ENCODE measurements at places on chromosomes 5 and 9.

- DNase-seq, result no peak
These were observed 1037.1 kb upstream of the C9orf72 start for GRCh38 chr9:28610339-28610738.

DNA sequence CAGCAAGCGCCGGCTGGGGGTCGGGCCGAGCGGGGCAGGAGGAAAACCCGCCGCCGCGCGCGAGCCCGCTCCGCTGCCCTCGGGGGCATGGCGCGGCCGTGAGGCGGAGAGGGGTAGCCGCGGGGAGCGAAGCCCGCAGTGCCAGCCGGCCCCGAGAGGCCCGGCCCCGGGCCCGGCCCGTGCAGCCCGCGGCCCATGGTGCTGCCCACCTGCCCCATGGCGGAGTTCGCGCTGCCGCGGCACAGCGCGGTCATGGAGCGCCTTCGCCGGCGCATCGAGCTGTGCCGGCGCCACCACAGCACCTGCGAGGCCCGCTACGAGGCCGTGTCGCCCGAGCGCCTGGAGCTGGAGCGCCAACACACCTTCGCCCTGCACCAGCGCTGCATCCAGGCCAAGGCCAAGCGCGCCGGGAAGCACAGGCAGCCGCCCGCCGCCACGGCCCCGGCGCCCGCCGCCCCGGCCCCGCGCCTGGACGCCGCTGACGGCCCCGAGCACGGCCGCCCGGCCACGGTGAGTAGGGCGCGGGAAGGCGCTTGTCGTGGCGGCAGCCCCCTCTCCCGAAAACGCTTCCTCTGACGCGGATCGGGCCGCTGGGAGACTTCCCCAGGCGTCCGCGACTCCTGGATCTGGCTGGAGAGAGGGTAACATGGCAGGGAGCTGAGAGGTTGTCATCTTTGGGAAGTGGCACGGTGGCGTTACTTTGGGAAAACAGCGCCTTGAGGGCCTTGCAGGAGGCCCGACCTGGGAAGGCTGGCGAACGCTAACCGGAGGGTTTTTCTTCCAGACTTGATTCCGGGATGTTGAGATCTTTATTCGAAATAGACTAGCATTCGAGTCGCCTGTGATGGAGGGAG is 523 bp downstream of the MAML1 start:
- peak; percentile 62 for DNase-seq

DNA sequence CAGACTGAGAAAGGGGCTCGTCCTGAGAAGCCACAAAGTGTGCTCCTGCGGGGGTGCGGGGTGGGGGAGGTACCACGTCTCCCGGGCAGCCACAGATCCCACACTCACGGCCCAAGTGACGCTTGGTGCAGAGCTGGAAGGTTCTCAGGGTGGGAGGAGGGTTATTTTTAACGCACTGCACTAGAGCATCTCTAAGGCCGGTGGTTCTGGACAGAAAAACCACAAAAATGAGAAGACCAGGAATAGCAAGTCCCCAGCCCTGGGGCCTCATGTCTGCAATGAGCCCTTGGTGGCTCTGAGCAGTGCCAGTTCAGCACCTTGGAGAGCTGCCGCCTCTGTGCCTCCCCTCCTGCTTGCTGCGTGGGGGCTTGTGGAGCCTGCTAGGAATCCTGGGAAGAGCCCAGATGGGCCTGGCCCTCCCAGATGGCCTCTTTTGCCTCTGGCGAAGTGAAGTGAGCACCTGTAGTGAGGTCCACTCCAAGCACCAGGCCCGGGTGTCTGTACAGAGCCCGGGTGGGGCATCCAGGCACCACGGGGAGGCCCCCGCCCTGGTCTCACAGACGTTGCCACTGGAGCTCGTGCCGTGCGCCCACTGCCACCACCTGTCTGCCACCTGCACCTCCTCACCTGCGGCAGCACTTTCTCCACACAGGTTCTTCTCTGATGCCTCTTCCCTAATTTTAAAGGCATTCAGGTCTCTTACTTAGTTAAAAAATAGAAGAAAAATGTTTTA is 48.9 kb upstream of the CACNA1B start:
- DNase-seq, result peak; percentile 13

GRCh38 chr9:99579964-99580363 is 241.7 kb upstream of the NR4A3 start:
- no peak for DNase-seq

DNA sequence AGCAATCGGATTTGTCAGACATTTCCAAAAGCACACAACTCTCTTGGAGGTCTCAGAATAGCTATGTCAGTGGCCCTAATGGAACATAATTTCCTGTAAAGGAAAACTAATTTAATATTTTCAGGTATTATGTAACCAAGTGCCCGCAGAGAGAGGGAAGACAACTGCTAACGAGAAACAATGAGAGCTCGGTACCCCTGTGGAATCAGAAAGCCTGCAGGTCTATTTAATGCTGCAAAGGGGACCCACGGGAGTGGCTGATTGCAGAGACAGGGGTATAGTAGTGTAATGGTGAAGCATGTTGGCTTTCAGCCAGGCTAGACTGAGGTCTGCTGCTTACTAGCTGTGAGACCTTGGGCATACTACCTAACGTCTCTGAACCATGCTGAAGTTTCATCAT is 508.1 kb upstream of the BRINP1 start:
- no peak for DNase-seq

- peak; percentile 42 for DNase-seq
These were observed 950.6 kb upstream of the NUDT12 start for GRCh38 chr5:104513121-104513602.

DNA sequence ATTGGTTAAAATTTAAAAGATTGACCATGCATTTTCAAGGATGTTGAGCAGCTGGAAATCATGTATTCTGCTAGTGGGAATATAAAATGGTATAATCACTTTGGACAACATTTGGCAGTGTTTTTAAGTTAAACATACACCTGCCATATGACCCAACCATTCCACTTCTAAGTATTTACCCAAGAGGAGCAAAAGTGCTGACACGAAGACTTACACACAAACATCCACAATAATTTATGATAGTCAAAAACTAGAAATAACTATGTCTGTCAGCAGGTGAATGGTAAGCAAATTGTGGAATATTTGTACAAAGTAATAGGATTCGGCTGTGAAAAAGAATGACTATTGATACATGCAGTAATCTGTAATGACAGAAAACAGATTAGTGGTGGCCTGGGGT is 30.7 kb upstream of the SRP19 start:
- no peak for DNase-seq

GRCh38 chr5:172374783-172375182 is 79.5 kb downstream of the SH3PXD2B start:
- DNase-seq, result no peak

DNA sequence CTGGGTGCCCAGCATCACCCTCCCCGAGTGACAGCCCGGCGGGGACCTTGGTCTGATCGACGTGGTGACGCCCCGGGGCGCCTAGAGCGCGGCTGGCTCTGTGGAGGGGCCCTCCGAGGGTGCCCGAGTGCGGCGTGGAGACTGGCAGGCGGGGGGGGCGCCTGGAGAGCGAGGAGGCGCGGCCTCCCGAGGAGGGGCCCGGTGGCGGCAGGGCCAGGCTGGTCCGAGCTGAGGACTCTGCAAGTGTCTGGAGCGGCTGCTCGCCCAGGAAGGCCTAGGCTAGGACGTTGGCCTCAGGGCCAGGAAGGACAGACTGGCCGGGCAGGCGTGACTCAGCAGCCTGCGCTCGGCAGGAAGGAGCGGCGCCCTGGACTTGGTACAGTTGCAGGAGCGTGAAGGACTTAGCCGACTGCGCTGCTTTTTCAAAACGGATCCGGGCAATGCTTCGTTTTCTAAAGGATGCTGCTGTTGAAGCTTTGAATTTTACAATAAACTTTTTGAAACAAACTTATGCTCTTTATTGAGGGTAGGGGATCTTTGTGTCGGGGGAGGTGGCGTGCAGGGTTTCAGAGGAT is 1.3 kb downstream of the GADD45G start:
- DNase-seq, result peak; percentile 83

DNA sequence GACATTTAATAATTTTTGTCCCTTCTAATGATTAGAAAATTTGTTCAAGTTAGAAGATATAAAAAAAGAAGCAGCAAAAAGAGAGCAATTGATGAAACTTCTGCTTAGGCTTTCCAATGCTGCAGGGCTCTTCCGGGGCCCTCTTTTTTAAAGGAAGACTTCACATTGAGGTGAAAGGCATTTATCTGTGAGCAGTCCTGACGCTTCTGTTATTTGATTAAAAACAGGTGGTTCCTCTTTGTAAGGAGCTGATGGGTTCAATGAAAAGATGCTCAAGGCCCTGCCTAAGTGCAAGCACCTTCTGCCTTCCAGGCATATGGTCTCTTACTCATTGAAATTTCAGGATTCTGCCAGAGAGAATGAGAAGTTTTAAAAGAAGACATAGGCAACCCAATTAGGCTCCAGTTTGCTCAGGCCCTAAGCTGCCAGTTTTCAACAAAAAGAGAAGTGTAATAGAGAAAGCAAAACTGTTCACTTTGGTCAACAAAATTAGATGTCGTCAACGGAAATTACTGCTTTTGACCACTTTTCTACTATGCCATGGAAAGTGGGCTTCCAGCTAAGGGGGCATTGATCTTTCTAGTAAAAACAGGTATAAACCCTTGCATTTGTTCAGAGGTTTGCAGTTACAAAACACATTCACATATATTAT is 100.2 kb downstream of the INSYN2B start:
- DNase-seq, result no peak

- no peak for DNase-seq
These were observed 95.2 kb downstream of the C9orf50 start for GRCh38 chr9:129525656-129526196.

GRCh38 chr9:118295413-118295812 is 591.2 kb downstream of the TLR4 start:
- DNase-seq, result no peak

- no peak for DNase-seq
These were observed 98.6 kb downstream of the GIN1 start for GRCh38 chr5:103021314-103021713.

DNA sequence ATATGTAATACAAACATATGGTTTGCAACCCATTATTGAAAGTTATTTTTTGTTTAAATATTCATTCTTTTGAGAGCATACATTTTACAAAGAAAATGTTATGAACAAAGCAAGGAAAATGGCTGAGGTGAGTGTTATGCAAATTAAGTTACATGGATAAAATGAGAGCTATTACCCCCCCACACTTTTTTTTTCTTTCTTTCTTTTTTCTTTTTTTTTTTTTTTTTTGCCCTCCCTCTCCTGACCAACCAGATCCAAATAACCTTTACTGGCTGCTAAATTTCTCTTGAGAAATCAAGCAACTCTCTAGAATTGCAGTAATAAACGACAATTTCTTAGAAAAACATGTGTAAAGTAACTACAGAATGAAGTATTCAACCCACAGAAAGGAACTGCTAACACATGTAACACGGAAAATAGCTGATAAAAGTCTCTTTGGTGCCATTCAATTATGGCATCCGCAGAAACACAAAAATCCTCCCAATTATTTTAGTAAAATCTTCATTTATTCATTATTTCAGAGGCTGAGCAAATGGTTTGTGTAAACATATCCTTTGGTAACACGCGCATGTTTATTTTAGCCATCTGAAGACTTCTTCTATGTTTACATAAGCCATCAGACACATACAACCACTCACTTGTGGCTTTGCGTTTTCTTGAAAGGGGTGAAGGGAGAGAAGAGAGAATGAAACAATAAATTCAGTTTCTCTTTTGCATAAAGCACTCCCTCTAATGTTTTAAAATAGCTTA is 216.1 kb downstream of the NFIB start:
- DNase-seq, result peak; percentile 53

All from MCF 10A (cell line).